Airway epithelial cell (primary cell): ENCODE measurements at places on chromosomes 2 and 18. TPM values are rescaled to one million over a fixed set of nuclear protein-coding genes. Genes with fewer than 3 reads are reported as not detected.

The NEU2 gene
- not detected in 2 replicates for total RNA-seq

The UPP2 gene
- not detected in 2 replicates for total RNA-seq

The TLX2 gene
- not detected in 2 replicates for total RNA-seq

The SYT4 gene
- total RNA-seq, result not detected in 2 replicates

The GEN1 gene
- total RNA-seq, result 11.1 and 11.8 TPM in 2 replicates

The DPP10 gene
- total RNA-seq, result not detected in 2 replicates

The TMEM169 gene
- total RNA-seq, result 0.07 and 3.2 TPM in 2 replicates

The VIL1 gene
- total RNA-seq, result not detected in 2 replicates

The HOXD4 gene
- total RNA-seq, result not detected in 2 replicates

The TXNDC2 gene
- total RNA-seq, result 0.07 TPM in 1 of 2 replicates, not detected in the other

The ACTR1B gene
- 25.7 and 35.3 TPM in 2 replicates for total RNA-seq

The PROKR1 gene
- not detected in 2 replicates for total RNA-seq

The UGT1A8 gene
- 0.37 and 0.56 TPM in 2 replicates for total RNA-seq

The RSAD2 gene
- not detected in 2 replicates for total RNA-seq

The BABAM2 gene
- 23.7 and 27.5 TPM in 2 replicates for total RNA-seq
